Amygdala (tissue), 56 donors: ENCODE measurements at places on chromosomes 1 and 21.
A peak's percentile ranks its signal among the peaks of the same experiment; 100 is the strongest.

GRCh38 chr1:8481650-8482380 lies 163.9 kb downstream of the SLC45A1 start:
- no peak for DNase-seq

GRCh38 chr1:71438626-71439025 lies 357.8 kb upstream of the ZRANB2 start:
- DNase-seq, result no peak

GRCh38 chr1:11981378-11982009 lies 1.2 kb downstream of the MFN2 start:
- no peak for DNase-seq

DNA sequence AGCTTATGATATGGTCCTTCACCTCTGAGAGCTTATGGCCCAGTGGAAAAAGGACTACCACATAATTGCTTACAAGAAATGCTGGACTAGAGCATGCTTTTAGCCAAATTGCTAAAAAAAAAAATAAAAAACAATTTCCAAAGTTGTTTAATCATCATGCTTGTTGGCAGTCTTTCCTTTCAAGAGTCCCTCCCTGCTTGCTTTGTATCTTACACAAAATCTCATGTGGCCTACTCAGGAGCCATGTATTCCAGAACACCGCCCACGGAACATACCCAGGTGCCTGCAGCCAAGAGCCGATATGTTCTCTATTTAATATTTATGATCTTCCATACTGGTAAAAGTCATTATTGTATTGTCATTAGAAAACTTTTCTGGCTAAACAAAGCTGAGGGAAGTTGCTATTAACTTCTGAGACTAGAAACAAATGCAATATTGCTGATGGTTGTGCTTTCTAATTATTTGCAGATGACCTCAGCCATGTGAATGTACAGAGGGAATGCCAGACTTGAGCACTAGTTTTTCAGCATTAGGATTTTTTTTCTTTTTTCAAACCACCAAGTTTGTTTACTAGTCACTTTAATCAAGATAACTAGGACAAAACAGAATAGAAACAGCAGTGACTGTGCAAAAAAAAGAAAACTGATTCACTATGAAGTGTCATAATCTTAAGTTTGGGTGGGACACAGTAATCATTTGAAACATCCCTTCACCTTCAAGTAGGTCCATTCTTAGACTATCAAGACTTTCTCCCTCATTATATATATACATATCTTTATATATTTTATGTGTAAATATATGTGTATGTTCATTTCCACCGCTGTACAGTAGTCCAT lies 129.3 kb upstream of the GORAB start:
- DNase-seq, result no peak

DNA sequence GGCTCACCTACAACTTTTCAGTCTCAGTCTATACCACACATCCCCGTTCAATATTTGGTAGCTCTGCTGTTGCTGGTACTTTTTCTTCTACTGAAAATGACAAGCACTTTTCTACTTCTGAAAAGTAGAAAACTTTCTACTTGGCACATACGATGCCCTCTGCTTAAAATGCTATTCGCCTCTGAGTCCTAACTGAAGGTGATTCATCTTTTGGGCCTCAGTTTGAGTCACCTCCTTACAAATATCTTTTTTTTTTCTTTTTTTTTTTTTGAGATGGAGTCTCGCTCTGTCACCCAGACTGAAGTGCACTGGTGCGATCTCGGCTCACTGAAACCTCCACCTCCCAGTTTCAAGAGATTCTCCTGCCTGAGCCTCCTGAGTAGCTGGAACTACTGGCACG lies 136.0 kb upstream of the CYYR1 start:
- DNase-seq, result no peak

GRCh38 chr1:225870911-225871310 lies 11.3 kb downstream of the TMEM63A start:
- peak; percentile 31 for DNase-seq

- DNase-seq, result no peak
Observed at GRCh38 chr1:101330427-101331130, 93.8 kb downstream of the S1PR1 start.

DNA sequence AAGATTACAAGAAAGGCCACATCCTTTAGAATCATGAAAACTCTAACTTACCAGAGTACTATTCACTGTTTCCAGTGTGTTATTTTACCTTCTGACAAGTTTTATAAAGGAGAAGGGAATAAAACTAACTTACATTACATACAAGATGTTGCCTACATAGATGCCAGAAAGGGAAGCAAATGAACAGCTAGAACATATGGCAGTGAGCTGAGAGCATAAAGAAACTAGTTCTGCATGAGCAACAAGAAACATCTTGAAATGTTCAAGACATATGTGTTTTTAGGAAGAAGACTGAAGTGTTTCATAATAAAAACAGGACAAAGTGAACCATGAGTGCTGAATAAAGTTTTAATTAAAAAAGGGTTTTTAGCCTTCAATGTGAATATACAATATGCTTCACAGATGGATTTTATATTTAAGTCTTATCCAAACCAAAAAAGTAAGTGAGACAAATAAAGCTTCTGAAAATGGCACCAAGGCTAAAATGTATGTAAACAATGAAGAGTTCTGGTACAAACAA lies 39.4 kb downstream of the SLC5A9 start:
- no peak for DNase-seq

GRCh38 chr1:42801832-42802473 lies 15.0 kb upstream of the ERMAP start:
- no peak for DNase-seq

- peak; percentile 30 for DNase-seq
Observed at GRCh38 chr1:225766967-225767633, 10.5 kb upstream of the SRP9 start.

GRCh38 chr1:105436589-105437259 lies 1619.8 kb upstream of the PRMT6 start:
- no peak for DNase-seq

DNA sequence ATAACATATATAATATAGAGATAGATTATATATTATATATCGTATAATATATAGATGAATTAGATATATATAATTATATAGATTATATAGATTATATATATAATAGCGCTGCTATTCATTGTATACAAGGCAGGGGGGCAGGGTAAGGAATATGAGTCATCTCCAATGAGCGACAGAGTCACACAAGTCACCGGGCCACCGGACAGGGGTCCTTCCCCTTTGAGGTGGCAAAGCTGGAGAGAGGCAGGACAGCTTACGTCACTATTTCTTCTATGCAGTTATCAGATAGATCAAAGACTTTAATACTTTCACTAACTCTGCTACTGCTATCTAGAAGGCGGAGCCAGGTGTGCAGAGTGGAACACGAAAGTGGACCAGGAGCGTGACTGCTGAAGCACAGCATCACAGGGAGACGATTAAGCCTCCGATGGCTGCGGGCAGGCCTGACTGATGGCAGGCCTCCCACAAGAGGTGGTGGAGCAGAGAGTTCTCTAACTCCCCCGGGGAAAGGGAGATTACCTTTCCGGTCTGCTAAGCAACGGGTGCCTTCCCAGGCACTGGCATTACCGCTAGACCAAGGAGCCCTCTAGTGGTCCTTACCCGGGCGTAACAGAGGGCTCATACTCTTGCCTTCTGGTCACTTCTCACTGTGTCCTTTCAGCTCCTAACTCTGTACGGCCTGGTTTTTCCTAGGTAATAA lies 2154.7 kb downstream of the MRPL39 start:
- DNase-seq, result no peak

- DNase-seq, result no peak
Observed at GRCh38 chr1:240843798-240844197, 231.8 kb upstream of the GREM2 start.

DNA sequence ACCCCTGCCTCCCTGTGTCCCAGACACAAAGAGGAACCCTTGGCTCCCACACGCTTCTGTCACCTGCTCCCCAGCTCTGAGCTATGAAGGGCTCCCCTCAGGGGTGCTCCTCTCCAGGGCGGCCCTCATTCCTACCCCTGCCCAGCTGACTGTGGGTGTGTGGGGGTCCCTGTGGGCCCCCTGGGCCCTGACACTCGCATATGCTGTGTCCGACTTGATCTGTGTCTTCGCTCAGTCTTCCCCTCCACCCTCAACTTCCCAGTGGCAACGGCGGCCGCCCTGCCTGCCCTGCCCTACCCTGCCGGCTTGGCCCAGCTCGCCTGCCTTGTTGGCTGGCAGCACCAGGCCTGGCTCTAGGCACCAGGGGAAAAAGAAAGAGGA lies 1.2 kb downstream of the KCNQ4 start:
- DNase-seq, result no peak

DNA sequence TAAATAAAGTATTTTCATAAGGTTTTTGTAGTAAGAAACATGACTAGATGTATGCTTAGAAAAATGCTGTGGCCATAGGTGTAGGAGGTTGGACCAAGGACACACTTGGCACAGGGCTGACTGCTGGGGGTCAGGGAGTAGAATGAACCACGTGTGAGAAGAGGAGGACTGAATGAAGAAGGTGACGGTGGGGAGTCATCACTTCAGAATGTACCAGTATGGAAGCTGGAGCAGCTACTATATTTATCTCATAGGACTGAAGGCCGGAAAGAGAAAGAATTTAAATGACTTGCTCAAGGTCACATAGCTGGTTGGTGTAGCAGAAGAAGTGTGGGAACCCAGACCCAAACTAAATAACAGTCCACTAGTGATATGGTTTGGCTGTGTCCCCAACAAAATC lies 79.8 kb upstream of the HAO2 start:
- no peak for DNase-seq

DNA sequence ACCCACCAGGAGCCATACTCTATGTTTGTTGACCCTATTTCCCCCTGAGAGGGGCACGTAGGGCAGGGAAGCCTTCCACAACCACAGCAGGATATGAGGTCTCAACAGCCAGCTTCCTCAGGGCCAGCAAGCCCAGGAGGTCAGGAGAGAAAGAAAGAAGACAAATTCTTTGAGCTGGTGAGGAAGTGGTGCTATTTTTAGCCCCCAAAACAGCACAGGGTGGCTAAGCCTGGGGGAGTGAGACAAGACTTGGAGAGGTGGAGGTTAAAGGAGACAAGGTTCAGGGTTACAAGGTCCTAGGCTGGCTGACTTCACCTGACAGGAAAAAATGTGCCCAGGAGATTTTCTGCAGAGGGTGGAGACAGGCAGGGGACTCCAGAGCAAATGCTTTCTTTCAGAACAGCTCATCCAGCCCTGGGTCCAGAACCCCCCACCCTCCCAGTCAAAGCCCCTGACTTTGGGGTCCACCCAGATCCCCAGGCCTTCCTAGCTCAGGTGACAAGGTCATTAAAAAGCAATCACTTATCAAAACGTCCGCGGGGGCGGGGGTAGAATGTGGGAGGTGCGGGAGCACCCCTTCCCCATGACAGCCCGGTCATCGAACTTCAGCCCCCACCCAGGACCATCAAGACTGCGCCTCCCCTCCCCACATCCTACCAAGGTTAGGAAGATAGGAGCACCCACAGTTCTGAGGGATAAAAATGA lies 1.3 kb downstream of the SV2A start:
- DNase-seq, result no peak

GRCh38 chr1:223140611-223141405 lies 2.2 kb downstream of the TLR5 start:
- no peak for DNase-seq

GRCh38 chr1:237093691-237094090 lies 51.7 kb downstream of the RYR2 start:
- no peak for DNase-seq

- DNase-seq, result no peak
Observed at GRCh38 chr1:241817956-241818612, 29.9 kb upstream of the EXO1 start.

GRCh38 chr1:82318921-82319320 lies 518.2 kb downstream of the ADGRL2 start:
- DNase-seq, result no peak

DNA sequence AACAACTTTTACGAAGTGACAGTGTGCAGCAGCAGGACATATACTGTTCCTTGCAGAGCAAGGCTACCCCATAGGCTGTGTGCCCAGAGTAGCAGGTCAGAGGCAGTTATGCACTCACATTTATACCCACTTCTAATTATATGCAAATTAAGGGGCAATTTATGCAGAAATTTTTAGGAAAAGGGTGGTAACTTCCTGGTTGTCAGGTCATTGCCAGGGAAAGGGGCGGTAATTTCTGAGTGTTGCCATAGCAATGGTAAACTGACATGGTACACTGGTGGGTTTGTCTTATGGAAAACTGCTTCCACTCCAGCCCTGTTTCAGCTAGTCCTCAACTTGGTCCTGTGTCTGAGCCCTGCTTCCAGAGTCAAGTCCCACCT lies 12.0 kb upstream of the SLAMF1 start:
- no peak for DNase-seq

GRCh38 chr1:54559771-54560231 lies 11.8 kb downstream of the ACOT11 start:
- no peak for DNase-seq

DNA sequence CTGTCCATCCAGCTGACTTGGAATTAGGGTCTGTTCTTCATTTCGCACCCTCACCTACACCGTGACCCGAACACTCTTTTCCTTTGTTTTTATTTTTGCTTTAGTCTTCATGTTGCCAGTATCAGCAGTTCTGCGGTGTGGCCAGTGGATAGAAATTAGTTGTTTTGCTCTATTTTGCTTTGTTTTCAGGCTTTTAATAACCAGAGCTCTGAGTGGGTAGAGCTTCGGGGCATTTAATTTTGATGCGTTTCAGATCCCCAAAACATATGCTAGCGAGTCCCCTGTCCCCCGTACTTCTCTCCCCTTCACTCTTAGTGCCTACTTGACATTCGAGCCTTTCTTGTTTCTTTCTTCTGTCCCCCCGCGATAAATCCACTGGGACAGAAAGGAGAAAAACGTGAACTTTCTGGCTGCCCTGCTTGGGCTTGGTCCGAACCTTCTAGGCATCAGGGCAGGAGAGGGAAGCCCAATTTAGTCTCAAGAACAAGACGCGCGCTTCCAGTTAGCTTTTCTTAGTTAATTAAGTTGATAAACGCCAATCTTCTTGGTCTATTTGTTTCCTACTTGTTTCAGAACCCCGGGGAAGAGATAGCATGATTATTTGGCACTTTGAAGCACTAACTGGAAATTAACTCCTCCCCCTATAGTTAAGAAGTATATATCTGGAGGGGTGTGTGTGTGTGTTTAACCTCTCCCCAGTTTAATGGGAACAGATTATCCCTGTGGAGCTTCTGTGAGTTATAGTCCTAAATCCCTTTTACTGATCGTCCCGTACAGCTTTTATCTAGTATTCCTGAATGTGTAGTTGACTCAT lies 839 bp downstream of the SWT1 start:
- no peak for DNase-seq

- no peak for DNase-seq
Observed at GRCh38 chr1:52925571-52926005, 1.5 kb upstream of the SCP2 start.

DNA sequence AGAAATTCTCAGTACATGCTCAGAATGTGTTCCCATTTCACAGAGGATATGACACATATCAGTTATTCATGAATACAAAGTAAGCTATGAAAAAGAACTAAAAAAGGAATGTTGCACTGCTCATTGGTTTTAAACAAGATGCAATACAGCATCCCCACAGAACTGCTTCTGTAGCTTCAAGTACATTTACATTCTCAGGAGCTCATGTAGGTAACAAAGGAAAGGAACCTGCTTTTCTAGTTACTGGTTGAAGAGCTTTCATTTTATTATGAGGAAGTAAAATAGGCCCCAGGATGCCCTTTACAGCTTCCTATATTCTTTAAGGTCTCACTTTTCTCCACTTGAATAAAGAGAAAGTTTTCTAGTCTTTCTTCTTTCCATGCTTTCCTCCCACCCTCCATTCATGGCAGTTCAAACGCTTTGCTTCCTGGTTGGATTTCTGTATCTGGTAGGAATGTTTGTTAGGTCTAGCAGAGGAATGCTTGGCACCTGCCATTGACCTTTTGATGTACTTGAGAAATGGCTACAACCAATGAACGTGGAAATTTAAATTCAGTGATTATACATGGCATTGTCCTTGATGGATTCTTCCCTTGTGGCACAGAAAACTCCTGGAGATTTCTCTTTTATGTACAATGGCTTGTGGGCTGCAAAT lies 27.1 kb upstream of the KCNK2 start:
- no peak for DNase-seq
